ENCODE measurements at places on chromosomes 11 and 22.

- peaks cover 3% of the 10 kb centered on the region for H3K4me1 ChIP-seq
- H3K27ac ChIP-seq: no peak within 1 kb of the TSS
- peak; percentile 37 for DNase-seq
- H3K4me3 ChIP-seq: peak within 1 kb of the TSS; percentile 81
- peaks cover 7% of the 10 kb centered on the region for H3K27me3 ChIP-seq
These were observed at the start of gene KCTD14 for GRCh38 chr11:78022397-78023396. TSS of gene KCTD14 (minus strand) at chr11:78023276. CDS start at chr11:78023249, 27 bp downstream.

DNA sequence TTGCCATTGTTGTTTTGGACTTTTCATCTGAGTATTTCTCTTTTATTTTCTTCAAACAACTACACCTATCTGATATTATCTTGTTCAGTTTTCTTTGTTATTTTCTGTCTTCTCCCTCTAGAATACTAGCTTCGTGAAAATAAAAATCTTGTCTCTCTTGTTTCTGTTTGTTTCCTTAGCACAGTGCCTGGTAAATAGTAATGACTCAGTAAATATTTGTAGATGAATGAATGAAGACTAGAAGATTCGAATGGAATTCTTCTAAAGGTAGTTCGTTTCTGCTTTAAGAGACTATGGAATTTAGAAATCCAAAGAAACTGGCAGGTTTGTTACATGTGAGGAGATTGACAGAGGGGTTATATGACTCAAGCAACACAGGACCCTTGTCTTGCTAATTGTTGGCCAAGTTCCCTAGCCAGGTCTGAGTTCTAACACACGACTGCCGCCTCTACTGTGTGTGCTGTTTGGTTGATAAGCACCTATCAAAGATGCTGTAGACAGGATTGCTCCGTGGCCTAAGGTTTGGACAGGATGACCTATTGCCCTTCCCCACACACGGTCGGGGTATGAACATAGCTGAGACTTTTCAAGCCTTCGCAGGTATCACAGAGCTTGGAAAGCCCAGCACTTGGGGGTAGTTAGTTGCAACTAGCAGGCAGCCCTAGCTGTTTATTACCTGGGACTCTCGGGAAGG lies 831 bp upstream of the TMEM135 start:
- H3K4me1 ChIP-seq: peaks cover 50% of the 10 kb centered on the region
- no peak for DNase-seq
- peaks cover 13% of the 10 kb centered on the region for H3K27me3 ChIP-seq
- no peaks in the 10 kb centered on the region for H3K36me3 ChIP-seq
- peak overlapping the region; percentile 82 for H3K4me3 ChIP-seq

DNA sequence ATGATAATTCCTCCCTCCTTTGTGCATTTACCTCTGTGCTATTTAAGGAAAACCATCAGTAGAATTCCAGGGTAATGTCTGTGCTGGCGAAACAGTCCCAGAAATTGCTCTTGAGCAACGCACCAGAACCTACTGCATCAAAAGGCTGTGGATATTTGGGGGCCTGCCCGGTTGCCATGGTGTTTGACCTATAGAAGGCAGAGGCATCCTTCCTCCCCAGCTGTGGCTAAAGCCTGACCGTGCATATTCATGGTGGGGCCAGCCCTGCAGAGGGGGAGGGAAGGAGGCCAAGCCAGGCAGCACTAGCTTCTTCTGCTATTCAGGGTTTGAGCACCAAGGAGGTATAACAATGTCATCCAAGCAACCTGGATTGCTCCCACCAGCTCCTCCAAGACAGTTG lies 215.0 kb upstream of the E2F8 start:
- H3K4me3 ChIP-seq: no peak overlapping the region
- DNase-seq: no peak
- no peaks in the 10 kb centered on the region for H3K27me3 ChIP-seq
- no peaks in the 10 kb centered on the region for H3K36me3 ChIP-seq

GRCh38 chr11:69984457-69985261 lies 93.5 kb upstream of the ANO1 start:
- H3K27ac ChIP-seq: no peak overlapping the region
- H3K27me3 ChIP-seq: peaks cover 12% of the 10 kb centered on the region
- H3K4me1 ChIP-seq: peaks cover 13% of the 10 kb centered on the region
- peak; percentile 26 for DNase-seq
- H3K36me3 ChIP-seq: no peaks in the 10 kb centered on the region

DNA sequence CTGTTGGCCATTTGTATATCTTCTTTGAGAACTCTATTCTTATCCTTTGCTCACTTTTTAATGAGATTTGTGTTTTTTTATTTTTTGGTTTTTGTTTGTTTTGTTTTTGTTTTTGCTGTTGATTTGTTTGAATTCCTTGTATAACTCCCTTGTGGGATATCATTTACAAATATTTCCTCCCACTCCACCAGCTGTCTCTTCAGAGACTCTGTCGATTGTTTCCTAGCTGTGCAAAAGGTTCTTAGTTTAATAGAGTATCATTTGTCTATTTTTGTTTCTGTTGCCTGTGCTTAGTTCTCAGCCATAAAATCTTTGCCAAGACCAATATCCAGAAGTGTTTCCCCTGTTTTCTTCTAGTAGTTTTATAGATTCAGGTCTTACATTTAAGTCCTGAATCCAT lies 82.4 kb downstream of the ARHGAP32 start:
- no peaks in the 10 kb centered on the region for H3K4me1 ChIP-seq
- H3K27ac ChIP-seq: no peak overlapping the region
- H3K27me3 ChIP-seq: peaks cover 1% of the 10 kb centered on the region
- H3K36me3 ChIP-seq: no peaks in the 10 kb centered on the region
- no peak for DNase-seq
- H3K4me3 ChIP-seq: no peak overlapping the region

DNA sequence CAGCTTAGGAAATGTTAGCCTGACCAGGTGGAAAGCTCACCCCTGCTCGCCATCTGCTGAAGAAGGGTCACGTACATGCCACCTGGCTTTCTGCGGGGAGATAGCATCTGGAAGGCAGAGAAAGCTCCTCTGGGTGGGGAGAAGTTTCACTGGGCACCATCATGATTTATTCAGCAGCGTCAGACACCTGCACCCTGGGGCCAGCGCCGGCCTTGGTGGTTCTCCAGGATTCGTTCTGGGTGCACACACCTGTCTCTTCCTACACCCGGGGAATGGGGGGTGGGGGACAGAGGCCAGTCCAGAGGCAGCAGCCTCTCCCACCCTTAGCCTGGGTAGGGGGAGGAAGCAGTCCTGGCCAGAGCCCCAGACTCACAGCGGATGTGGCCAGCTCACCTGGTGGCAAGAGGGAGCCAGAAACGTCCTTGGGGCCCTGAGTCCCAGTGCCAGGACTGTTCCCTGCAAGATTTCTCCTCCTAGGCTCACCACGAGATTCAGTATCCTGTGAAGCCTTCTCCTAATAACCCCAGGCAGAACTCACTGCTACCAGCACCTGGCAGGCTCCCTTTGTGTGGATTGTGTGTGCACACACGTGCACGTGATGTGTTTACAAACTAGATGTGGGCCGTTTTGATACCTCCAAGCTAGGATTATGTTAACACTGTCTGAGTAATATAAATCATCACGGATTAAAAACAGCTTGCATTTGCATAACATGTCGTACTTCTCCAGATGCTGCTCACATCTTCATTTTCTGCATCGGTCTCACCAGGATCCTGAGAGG lies 17.3 kb upstream of the RASD2 start:
- peaks cover 23% of the 10 kb centered on the region for H3K4me1 ChIP-seq
- no peak overlapping the region for H3K4me3 ChIP-seq
- H3K36me3 ChIP-seq: peaks cover 3% of the 10 kb centered on the region
- peaks cover 2% of the 10 kb centered on the region for H3K27me3 ChIP-seq
- H3K27ac ChIP-seq: no peak overlapping the region

GRCh38 chr22:46367707-46368191 lies 32.2 kb downstream of the TRMU start:
- no peak overlapping the region for H3K4me3 ChIP-seq
- H3K27me3 ChIP-seq: peaks cover 8% of the 10 kb centered on the region
- DNase-seq: peak; percentile 90
- H3K27ac ChIP-seq: no peak overlapping the region
- no peaks in the 10 kb centered on the region for H3K36me3 ChIP-seq

GRCh38 chr22:21865041-21865440 lies 2.4 kb downstream of the MAPK1 start:
- no peaks in the 10 kb centered on the region for H3K36me3 ChIP-seq
- no peak for DNase-seq
- H3K4me1 ChIP-seq: peaks cover 42% of the 10 kb centered on the region
- H3K4me3 ChIP-seq: peak overlapping the region; percentile 63

- H3K4me1 ChIP-seq: peaks cover 17% of the 10 kb centered on the region
- no peak overlapping the region for H3K4me3 ChIP-seq
- peaks cover 42% of the 10 kb centered on the region for H3K36me3 ChIP-seq
- no peaks in the 10 kb centered on the region for H3K27me3 ChIP-seq
- no peak for DNase-seq
- H3K27ac ChIP-seq: no peak overlapping the region
These were observed 20.4 kb downstream of the BIRC2 start for GRCh38 chr11:102367364-102367763.

- H3K4me1 ChIP-seq: peaks cover 6% of the 10 kb centered on the region
- peak overlapping the region; percentile 53 for H3K4me3 ChIP-seq
These were observed 18.4 kb downstream of the NEAT1 start for GRCh38 chr11:65440831-65441499.

GRCh38 chr11:48054994-48055291 lies 74.6 kb downstream of the PTPRJ start:
- peaks cover 3% of the 10 kb centered on the region for H3K4me1 ChIP-seq
- H3K36me3 ChIP-seq: no peaks in the 10 kb centered on the region
- H3K27me3 ChIP-seq: peaks cover 21% of the 10 kb centered on the region
- H3K27ac ChIP-seq: no peak overlapping the region
- H3K4me3 ChIP-seq: no peak overlapping the region

DNA sequence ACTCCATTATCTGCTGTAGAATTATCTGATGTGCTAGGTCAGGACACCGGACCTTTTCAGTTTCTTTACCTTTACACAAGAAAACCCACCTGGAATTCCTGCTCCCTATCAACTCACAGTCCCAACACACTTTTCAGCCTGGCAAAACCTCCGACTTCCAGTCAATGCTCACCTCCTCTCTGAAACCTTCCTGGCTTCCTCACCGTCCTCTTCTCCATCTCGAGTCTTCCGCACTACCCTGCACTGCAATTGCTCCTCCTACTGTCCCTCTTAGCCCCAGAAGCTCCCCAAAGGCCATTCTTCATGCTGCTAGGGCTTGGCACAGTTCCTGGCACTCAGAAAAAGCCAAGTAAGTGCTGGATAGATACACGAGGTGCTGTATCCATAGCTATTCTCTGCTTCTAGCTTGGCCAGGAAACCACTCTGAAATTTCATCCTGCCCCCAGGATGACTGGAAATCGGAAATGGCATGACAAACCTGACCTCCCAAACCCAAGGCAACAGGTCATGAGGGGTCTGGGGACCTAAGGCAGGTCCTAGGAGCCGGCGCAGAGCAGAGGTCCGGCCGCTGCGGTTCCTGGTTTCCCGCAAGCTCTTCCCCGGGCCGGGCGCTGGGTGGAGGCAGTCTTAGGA lies 702 bp downstream of the SYN3 start:
- H3K4me3 ChIP-seq: peak overlapping the region; percentile 83
- H3K36me3 ChIP-seq: peaks cover 4% of the 10 kb centered on the region
- peaks cover 25% of the 10 kb centered on the region for H3K4me1 ChIP-seq
- peaks cover 5% of the 10 kb centered on the region for H3K27me3 ChIP-seq
- no peak for DNase-seq
